ENCODE measurements at places on chromosomes 6 and 20.
A peak's percentile ranks its signal among the peaks of the same experiment; 100 is the strongest.

- no peak for DNase-seq
Measured at GRCh38 chr20:36548006-36548315, 6.6 kb downstream of the MYL9 start.

DNA sequence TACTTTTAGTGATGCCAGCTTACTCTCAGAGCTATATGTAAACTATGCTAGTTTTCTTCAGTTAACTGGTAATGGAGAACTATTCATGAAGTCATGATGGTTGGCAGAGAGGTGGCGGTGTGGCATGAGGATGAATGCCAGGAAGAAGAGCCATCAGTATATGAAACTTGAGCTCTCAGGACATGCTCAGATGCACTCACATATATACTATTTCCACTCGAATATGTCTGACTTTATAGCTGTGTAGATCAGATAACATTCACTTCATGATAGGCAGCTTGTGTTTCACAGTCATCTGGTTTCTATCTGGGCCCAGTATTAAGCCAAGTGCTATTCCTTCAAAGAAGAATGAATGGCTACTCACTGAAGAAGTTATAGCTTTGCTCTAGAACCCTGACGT, 46.2 kb upstream of the CEP85L start:
- peak; percentile 55 for DNase-seq

GRCh38 chr20:60090631-60091030, 132.4 kb downstream of the CDH26 start:
- DNase-seq = no peak

DNA sequence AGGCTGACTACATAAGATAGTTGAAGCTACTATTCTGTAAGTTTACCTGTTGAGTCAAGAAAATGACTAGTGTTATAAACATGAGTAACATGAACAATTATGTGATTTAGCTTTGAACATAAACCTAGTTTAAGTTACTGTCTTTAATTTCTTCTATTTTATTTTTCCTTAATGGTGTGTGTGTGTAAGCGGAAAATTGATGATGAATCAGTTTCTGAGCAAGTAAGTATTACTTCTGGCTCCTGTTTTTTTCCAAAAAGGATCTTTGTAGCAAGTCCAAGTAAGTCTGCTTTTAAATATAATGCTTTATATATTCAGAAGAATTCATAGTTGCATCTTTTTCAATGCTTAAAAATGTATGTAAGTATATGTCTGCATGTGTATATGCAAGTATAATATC, 786.8 kb downstream of the EYS start:
- no peak for DNase-seq
